ENCODE measurements at places on chromosomes 3 and 15. TPM values are rescaled to one million over a fixed set of nuclear protein-coding genes. Genes with fewer than 3 reads are reported as not detected.
A peak's percentile ranks its signal among the peaks of the same experiment; 100 is the strongest.

DNA sequence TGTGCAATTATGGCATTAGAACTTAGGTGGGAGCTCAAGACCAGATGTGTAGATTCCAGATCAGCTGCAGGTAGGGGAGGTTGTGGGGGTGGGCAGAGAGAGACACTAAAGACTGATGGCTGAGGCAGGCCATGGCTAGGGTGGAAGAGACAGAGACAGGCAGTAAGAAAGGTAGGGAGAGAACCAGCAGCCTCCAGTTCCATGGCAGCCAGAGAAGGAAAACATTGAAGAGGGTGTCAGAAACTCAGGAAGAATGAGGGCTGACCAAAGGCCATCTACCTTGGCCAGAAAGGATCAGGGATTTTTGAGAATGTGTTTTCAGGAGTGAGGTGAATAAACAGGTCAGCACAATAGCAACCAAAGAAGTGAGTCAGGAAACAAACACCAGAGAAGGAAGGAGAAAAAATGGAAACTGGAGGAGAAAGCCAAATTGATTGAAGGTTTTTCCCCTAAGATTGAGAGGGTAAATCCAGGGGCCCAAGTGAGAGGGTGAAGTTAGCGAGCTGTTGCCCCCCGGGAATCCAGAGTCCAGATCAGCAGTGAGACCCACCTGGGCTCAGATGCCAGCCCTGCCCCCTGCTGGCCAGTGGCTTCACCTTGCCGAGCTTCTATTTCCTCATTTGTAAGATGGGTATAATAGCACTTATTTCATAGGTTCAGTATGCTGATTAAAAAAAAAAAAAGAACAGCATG is 41.0 kb downstream of the ABHD2 start:
- DNase-seq, result peak; percentile 56

GRCh38 chr3:59867185-59868002 is 817.6 kb upstream of the CFAP20DC start:
- DNase-seq, result no peak

Gene FAM107A
- not detected for total RNA-seq

- no peak for DNase-seq
Measured at GRCh38 chr3:126158912-126159454, 21.4 kb downstream of the ALDH1L1 start.

Gene LDHAL6B
- not detected for total RNA-seq

Gene IL17RD
- not detected for total RNA-seq

DNA sequence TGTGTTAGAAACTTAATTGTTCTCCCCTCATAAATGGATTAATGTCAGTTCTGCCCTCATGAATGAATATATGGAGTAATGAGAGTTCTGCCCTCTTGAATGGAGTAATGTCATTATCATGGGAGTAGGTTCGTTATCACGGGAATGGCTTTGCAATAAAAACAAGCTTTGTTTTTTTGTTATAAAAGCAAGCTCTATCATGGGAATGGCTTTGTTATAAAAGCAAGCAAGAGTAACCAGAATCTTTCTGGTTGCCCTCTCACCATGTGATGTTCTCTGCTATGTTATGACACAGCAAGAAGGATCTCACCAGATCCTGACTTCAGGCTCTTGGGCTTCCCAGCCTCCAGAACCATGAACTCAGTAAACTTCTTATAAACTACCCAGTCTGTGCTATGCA is 38.4 kb upstream of the UBL7 start:
- DNase-seq, result no peak

Gene DOCK3
- total RNA-seq, result 1.6 TPM

Gene SLC6A20
- total RNA-seq, result not detected

DNA sequence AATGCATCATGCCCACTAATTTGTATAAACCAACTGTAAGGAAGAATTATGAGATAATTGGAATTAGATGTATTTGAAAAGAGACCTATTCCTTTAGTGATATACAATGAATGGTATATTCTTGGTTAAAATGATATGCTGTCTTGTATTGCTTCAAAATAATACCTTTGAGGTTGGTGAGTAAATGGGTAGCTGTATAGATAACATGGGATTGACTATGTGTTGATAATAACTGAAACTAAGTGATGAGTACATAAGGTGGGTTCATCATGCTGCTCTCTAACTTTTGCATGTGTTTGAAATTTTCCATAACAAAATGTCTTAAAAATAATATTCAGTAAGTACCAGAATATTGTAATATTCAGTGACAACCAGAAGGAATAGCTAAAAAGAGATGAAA is 272.6 kb upstream of the ZPLD1 start:
- no peak for DNase-seq

Gene TRH
- not detected for total RNA-seq

Gene PTPRG
- 0.13 TPM for total RNA-seq

DNA sequence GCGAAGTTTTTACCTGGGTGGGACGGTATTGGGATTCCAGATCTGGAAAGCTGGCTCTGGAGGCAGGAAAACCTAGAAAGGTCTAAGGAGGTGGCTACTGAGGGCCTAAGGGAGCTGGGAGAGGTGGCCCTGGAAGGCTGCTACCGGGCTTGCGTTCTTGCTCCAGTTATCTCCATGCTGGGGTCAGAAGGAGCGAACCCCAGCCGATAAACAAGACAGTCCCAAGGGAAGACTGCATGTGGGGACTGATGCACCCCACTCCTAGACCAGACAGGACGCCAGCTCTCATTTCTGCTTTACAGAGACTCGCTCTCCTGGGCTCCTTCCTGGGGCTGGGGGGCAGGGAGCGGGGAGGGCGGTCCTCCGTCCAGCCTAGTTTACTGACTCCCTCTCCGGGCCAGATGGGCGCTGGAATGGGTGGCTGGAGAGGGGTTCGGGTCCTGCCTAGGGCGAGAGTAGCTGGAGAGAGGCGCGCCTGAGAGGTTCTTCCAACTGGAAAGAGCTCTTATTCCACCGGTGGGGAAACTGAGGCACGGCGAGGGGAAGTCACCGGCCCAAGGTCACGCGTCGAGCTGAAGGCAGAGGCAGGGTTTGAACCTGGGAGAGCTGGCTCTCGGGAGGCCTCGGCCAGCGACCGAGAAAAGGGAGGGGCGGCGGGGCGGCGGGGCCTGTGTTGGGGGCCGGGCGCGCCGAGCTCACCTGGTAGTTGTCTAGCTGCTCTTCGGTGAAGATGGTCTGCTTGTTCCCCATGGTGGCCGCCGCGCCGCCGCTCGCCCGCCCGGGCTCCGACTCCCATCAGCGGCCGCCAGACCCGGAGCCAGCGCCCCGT is 565 bp downstream of the CIB2 start:
- DNase-seq, result no peak

- no peak for DNase-seq
Measured at GRCh38 chr15:68966996-68967395, 36.7 kb downstream of the SPESP1 start.

Gene RETNLB
- not detected for total RNA-seq

- no peak for DNase-seq
Measured at GRCh38 chr3:27293939-27294338, 75.2 kb downstream of the NEK10 start.

DNA sequence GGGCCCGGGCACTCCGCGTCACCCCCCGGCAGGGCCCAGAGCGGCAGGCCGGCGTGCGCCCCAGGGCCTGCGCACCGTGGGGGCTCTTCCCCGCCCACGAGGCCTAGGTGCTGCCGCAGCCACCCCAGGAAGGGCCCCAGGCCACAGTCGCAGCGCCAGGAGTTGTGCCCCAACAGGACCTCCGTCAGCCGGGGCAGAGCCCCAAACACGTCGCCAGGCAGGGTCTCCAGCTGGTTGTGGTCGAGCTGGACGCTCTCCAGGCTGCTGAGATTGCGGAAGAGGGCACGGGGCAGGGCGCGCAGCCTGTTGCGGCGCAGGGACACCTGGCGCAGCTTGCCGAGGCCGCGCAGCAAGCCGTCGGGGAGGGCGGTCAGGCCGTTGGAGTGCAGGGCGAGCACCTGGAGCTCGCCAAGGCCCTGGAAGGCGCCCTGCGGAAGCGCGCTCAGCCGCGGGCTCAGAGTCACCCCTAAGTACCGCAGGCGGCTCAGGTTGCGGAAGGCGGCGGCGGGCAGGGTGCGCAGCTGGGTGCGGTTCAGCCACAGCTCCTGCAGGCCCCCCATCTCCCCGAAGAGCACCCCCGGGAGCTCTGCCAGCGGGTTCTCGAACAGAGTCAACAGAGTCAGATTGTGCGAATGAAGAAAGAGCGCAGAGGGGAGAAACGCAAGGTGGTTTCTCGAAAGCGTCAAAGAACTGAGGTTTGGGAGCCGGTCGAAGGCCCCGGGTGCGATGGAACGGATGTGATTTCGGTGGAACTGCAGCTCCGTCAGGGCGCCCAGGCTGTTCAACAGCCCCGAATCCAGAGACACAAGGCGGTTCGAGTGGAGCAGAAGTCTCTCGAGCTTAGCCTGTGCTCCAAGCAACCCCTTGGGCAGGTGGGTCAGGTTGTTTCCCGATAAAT is 2.0 kb downstream of the GP5 start:
- DNase-seq, result peak; percentile 58

Gene CD200R1
- 18.1 TPM for total RNA-seq

DNA sequence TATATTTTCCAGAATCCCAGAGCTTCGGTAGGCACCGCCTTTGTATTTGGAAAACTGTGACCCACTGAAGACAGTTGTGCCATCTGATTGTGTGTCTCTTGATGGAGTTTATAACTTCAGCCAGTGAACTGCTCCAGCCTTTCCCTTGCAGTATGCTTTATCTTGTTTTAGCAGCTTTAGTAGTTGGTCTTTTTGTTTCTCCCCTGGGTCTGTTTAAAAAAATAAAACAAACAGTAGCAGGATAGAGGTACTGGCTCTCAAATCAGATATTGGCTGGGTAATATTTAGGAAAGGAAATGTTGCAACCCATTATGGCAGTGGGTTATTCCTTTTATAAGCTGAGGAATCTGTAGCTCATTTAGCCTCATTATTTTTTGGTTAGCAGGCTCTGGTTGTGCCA is 151.5 kb upstream of the BFSP2 start:
- no peak for DNase-seq

- DNase-seq, result no peak
Measured at GRCh38 chr3:36698314-36698713, 66.0 kb downstream of the DCLK3 start.

DNA sequence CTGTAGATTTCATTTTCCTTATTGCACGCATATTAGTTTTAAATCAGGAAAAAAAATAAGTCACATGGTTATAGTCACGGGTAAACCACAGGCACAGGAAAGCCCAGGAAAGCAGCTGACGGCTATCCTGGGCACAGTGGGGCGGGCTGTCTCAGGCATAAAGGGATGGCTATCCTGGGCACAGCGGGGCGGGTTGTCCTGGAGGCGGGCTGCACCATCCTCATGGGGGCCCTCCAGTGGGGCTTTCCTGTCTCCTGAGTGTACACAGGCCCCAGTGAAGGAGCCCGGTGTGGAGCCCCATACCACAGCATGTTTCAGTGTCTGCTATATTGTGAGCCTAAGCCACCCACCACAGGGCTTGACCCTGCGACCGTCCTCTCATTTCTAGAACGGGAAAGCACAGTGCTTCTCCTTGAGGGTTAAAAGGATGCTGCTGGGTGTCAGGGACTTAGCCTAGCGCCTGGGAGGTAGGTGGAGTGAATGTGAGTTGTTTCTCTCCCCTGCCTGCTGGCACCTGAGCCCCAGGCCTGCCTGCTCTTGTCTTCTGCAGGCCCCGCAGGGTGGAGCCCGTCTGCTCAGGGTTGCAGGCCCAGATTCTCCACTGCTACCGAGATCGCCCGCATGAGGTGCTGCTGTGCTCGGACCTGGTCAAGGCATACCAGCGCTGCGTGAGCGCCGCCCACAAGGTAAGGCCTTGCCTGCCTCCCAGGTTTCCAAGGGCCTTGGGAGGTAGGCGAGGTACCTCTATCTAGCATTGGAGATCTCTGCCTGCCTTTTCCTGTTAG is 25.9 kb upstream of the PLXNA1 start:
- DNase-seq, result no peak

Gene PLSCR5
- total RNA-seq, result not detected

Gene IMPG2
- 0.18 TPM for total RNA-seq

Gene TTLL3
- total RNA-seq, result 50.8 TPM

Gene TMEM266
- total RNA-seq, result not detected

DNA sequence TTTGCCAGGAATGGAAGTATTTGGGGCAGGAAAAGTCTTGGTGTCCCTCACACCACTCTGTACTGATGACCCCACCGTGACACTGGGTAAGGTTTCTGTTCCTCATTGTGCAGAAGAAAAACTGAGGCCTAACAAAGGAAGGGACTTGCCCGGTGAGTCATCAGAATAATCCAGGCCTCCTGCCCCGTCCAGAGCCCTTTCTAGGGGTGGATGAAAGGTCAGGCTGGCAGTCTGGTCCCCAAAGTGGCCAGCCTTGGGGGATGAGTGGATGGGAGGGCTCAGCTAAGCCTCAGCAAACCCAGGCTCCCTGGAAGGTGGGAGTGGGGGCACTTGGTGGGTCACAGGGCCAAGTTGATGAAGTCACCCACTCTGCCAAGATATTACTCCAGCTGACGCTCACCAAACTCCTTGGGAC is 2.3 kb upstream of the DNAH1 start:
- DNase-seq, result no peak

DNA sequence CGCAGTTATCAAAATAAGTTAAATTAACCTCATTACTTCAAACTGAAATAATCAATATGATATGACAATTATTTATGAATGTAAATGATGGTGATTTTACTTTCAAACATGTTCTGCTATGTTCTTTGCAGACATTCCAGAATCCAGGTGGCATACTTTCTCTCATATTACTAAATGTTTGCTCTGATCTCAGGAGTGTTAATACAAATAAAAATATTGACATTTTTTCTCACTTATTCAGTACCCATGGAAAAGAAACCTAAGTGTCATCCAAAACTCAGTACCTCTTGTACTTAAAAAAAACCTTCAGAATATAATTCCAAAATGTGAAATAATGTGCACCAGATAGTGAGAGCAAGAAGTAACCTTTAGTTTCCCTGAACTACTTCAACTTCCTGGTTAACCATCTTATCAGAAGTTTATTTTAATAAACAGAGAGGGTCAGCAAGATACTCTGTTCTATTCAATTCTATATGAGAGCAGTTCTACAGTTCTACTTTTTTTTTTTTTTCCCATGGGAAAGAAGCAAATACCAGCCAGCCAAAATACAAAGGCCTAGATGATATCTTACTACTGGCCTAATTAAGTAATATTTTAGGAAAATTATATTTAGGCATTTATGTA is 494.1 kb downstream of the MECOM start:
- DNase-seq, result no peak

Gene RARRES1
- total RNA-seq, result not detected

Gene LRRN1
- 0.35 TPM for total RNA-seq

DNA sequence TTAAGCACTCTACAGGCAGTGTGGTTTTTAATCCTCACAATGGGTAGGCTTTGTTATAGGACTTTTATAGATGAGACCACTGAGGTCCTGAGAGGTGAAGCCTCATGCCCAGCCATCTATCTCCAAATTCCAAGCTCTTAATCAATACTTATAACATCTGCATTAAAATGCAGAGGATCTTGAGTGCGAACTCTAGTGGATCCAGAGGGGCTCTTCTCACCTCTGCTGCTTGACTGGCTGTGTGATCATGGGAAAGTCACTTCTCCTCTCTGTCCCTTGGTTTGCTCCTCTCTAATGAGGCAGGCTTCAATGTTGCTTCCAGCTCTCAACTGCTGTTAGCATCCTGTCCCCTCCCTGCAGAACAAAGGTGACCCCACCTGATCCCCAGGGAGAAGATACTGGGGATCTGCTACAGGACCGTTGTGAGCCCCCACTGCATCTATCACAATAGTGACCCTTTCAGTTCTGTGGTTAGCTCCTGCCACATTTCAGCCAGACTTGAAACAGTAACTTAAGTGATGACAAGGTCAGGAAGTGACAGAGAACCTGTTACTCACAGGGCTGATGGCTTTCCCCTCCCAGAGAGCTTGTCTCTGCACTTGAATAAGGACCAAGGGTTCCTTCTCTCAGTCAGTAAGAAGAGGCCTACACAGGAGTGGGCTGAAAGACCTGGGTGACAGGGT is 1.3 kb downstream of the SLC27A2 start:
- peak; percentile 46 for DNase-seq
